Vagina (tissue), 2 donors: ENCODE measurements at places on chromosomes 4 and X. TPM values are rescaled to one million over a fixed set of nuclear protein-coding genes. Genes with fewer than 3 reads are reported as not detected.

Gene PLP1
- 8.8 TPM for total RNA-seq

Gene XAGE2
- total RNA-seq: not detected

Gene F9
- not detected for total RNA-seq

Gene HAND2
- 26.0 TPM for total RNA-seq

Gene SLC4A4
- 3.2 TPM for total RNA-seq

Gene MGST2
- total RNA-seq: 78.3 TPM

Gene TECRL
- total RNA-seq: not detected

Gene MND1
- total RNA-seq: not detected

Gene ITIH6
- total RNA-seq: not detected

Gene STK26
- 18.9 TPM for total RNA-seq

Gene EPHA5
- total RNA-seq: 1.2 TPM

- H3K4me3 ChIP-seq: no peak overlapping the region
- H3K36me3 ChIP-seq: no peaks in the 10 kb centered on the region
- peak overlapping the region; percentile 56 for H3K27ac ChIP-seq
- DNase-seq: no peak
- H3K27me3 ChIP-seq: no peaks in the 10 kb centered on the region
These were observed 34.7 kb downstream of the DLG3 start for GRCh38 chrX:70479247-70479921.

DNA sequence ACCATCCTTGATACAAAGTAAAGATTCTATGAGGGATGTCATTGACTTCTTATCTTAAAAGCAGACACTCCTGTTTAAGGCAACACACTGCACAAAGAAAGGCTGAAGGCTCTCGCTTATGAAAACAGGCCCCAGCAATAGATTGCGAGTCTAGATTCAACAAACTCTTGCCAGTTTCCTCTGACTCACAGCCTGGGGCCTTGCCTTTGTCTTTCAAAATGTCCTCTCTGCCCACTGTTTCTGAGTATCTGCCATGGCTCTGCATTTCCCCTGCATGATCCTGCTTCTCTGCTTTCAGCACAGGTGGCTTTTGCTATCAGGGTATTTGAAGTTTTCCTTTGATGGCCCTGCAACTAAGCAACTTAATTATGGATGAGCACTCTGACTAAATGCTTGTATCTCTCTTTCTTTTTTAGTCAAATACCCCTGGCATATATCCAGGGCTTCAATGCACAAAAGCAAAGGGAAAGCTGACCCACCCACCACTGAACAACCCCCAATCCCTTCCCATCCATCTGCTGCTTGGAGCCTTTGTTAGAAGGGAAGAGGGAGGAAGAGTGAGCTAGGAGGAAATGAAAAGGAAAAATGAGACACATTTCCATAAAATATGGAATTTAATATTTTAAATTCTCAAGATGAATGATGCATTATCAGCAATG lies 32.2 kb downstream of the NDP start:
- no peak overlapping the region for H3K4me3 ChIP-seq
- H3K36me3 ChIP-seq: no peaks in the 10 kb centered on the region
- no peaks in the 10 kb centered on the region for H3K4me1 ChIP-seq
- H3K27ac ChIP-seq: no peak overlapping the region
- H3K27me3 ChIP-seq: no peaks in the 10 kb centered on the region

DNA sequence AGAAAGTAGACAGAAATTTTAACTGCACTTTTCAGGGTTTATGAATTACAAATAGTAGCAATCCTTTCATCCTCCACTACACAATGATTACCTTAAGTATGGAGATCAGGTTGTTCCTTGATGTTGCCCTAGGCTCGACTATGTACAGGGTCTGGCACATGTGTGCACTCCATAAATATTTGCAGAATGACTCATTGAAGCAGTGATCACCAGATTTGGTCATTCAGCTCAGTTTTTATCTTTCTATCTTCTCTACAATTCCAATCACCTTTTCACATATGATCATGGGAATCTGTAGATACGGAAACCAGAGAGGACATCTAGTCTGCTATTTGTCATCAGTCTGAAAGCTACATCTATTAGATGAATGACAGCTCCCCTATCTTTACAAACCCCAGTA lies 171.7 kb upstream of the HCCS start:
- no peaks in the 10 kb centered on the region for H3K27me3 ChIP-seq
- no peak for DNase-seq
- no peaks in the 10 kb centered on the region for H3K4me1 ChIP-seq
- H3K4me3 ChIP-seq: no peak overlapping the region
- H3K36me3 ChIP-seq: no peaks in the 10 kb centered on the region

DNA sequence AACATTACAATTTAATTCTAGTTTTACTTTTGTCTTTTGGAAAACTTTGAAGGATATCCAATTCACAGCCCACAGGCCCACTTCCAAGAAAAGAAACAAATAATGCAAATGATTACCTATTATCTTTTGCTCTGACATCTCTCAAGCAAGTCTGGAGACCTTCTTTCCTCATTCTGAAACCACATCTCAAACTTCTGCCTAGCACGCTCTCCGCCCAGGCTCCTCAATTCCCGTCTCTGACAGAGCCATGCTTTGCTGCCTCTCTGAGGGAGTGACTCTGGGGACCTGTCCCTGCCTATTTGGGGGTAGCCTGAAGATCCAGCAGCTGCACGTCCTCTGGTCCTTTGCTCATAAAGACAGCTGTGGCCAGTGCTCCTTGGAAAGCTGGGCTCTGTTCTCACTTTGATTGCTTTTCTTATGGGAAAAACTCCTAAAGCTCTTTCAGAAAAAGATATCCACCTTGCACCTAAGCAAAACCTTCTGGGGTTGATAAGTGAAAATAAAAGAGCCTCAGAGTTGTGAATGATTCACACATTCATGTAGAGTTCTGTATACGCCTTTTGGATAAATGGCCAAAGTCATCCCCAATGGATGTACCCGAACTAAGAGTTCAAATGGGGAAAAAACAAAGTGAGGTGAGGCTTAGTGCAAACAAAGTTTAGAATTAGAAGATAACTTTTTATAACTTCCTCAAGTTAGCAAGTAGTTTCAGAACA lies 72.4 kb upstream of the TNIP3 start:
- H3K4me1 ChIP-seq: no peaks in the 10 kb centered on the region
- no peak overlapping the region for H3K4me3 ChIP-seq
- H3K27me3 ChIP-seq: no peaks in the 10 kb centered on the region
- H3K27ac ChIP-seq: no peak overlapping the region

DNA sequence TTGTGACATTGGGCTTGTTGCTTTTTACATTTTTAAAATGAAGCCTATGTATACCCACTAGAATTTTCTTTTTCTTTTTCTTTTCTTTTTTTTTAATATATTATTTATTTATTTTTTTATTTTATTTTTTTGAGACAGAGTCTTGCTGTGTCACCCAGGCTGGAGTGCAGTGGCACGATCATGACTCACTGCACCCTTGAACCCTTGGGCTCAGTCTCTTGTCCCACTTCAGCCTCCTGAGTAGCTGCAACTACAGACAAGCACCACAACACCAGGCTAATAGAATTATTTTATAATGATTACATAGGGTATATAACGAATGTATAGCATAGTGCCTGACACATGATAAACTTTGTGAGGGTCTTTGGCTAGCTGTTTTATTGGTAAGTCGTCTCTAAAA lies 64.9 kb downstream of the RBPJ start:
- peaks cover 13% of the 10 kb centered on the region for H3K36me3 ChIP-seq
- DNase-seq: no peak
- H3K4me3 ChIP-seq: no peak overlapping the region
- no peak overlapping the region for H3K27ac ChIP-seq
- peaks cover 6% of the 10 kb centered on the region for H3K4me1 ChIP-seq
- H3K27me3 ChIP-seq: no peaks in the 10 kb centered on the region

- no peak overlapping the region for H3K27ac ChIP-seq
- no peaks in the 10 kb centered on the region for H3K4me1 ChIP-seq
- H3K36me3 ChIP-seq: no peaks in the 10 kb centered on the region
- no peak overlapping the region for H3K4me3 ChIP-seq
- DNase-seq: no peak
- H3K27me3 ChIP-seq: no peaks in the 10 kb centered on the region
These were observed 306.1 kb upstream of the FAM241A start for GRCh38 chr4:111839141-111839540.

DNA sequence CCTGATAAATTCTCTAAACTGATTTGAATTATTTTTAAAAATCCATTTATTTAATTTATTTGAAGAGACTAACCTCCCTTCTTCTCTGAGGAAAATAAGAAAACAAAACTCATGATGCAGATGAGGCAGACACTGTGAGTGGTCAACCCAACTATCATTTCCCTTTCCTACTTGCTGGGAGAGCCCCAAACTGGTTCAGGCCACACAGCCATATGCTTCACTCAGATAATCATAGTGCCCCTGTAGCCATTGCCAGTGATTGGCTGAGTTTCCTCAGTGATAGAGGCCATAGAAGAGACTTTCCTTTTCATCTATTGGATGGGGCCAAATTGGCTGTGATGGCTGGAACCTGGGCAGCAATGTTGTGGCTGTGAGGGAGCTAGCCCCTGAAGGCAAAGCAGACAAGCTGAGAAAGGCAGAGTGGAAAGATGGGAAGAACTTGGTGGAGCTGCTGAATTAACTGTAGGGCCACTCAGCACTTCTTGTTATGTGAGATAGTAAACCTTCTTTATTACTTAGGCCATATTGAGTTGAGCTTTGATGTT lies 49.8 kb downstream of the RAB33B start:
- no peak for DNase-seq
- H3K36me3 ChIP-seq: no peaks in the 10 kb centered on the region
- no peak overlapping the region for H3K4me3 ChIP-seq
- H3K27ac ChIP-seq: no peak overlapping the region

GRCh38 chrX:68991691-68992345 lies 163.0 kb downstream of the EFNB1 start:
- no peak overlapping the region for H3K4me3 ChIP-seq
- H3K27me3 ChIP-seq: no peaks in the 10 kb centered on the region
- peak; percentile 56 for DNase-seq
- H3K4me1 ChIP-seq: peaks cover 31% of the 10 kb centered on the region

DNA sequence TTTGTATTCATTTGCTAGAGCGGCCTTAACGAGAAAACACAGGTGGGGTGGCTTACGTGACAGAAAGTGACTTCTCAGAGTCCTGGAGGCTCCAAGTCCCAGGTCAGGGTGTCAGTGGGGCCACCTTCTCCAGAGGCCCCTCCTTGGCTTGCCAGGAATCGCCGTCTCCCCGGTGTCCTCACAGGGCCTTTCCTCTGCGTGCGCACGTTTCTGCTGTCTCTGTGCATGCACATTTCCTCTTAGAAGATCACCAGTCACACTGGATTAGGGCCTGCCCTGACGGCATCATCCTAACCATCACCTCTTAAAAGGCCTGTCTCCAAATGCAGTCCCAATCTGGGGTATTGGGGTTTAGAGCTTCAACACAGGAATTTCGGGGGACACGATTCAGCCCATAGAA lies 63.8 kb upstream of the HELT start:
- no peak for DNase-seq
- H3K27me3 ChIP-seq: no peaks in the 10 kb centered on the region
- no peak overlapping the region for H3K27ac ChIP-seq
- H3K4me3 ChIP-seq: no peak overlapping the region

DNA sequence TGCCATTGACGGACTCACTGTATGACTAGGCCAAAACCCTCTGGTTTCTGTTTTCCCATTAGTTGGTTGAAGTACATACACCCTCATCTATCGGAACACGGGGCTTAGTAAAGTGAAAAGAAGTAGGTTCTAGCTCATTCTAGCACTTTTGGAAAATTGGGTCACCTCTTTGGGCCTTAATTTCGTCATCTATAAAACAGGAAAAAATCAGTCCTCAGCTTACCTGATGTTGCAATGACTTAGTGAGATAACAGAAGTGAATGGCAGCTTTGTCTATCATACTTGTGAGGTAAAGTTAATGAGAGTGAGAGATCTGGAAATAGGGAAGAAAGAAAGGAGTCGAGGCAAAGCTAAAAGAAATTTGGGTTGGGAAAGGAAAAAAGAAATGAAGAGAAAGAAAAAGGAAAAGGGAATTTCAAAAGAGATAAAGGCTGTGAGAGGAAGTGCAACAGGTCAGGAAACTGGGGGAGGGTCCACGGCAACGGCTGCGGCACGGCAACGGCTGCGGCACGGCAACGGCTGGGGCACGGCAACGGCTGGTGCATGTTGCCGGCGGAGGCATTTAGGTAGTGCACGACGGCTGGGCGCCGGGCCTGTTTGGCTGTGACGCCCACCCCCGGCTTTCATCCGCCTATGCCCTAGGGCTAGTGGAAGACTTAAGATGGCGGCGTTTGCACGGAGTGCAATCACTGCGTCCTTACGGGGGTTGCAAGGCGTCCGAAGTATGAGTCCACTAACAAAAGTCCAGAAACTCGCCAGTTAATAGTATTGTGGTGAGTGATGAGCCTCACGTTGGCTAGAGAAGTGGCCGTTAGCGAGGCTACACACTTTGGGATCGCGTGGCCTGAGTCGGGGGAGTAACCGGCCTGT lies 360.1 kb upstream of the ZCCHC13 start:
- H3K27me3 ChIP-seq: no peaks in the 10 kb centered on the region
- H3K36me3 ChIP-seq: no peaks in the 10 kb centered on the region

DNA sequence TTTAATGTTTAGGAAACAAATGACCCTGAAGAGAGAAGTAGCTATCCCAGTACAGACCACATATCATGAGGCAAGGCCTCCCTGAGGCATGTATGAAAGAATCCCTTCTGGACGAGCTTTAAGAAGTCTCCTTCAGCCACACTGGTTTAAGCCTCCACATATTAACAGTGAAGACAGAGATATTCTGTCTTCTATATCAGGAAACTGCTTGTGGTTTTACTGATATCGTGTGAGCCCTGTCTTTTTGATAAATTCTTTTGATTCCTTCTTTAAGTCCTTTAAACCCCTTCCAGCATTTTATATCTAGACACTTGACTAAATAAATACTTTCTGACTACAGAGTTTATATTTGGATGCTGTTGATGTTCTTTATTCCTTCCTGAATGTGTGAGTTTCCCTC lies 45.9 kb upstream of the GPC4 start:
- H3K4me1 ChIP-seq: no peaks in the 10 kb centered on the region
- no peak overlapping the region for H3K27ac ChIP-seq
- no peak overlapping the region for H3K4me3 ChIP-seq
- no peaks in the 10 kb centered on the region for H3K36me3 ChIP-seq
- no peaks in the 10 kb centered on the region for H3K27me3 ChIP-seq

GRCh38 chrX:11687157-11687556 lies 21.4 kb upstream of the ARHGAP6 start:
- H3K4me3 ChIP-seq: no peak overlapping the region
- H3K27me3 ChIP-seq: no peaks in the 10 kb centered on the region
- H3K4me1 ChIP-seq: no peaks in the 10 kb centered on the region
- no peak for DNase-seq

DNA sequence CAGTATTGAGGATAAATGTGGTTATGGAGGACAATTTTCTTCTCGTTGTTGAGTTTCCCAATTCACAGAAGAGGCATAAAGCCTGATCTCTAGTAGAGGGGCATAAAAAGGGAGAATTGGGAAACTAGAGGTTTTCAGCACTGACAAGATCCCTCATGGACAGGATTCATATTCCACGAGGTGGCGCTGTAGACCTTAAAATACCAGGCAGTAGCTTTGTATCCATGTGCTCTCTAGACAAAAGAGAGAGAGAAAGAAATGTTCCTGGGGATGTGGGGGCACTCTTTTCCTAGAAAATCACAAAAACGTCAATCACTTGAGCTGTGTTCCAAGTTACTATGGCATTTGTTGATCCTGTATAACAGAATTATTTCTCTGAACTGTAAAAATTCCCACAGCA lies 128.3 kb downstream of the MAGEE1 start:
- H3K4me3 ChIP-seq: no peak overlapping the region
- H3K27me3 ChIP-seq: no peaks in the 10 kb centered on the region
- no peaks in the 10 kb centered on the region for H3K36me3 ChIP-seq
- no peaks in the 10 kb centered on the region for H3K4me1 ChIP-seq
- DNase-seq: no peak
- H3K27ac ChIP-seq: no peak overlapping the region

GRCh38 chr4:79015411-79015810 lies 76.2 kb upstream of the PAQR3 start:
- no peaks in the 10 kb centered on the region for H3K27me3 ChIP-seq
- H3K36me3 ChIP-seq: no peaks in the 10 kb centered on the region
- no peak overlapping the region for H3K27ac ChIP-seq
